ENCODE measurements at places on chromosomes 16 and 17.

- DNase-seq, result no peak
Measured at GRCh38 chr16:15773968-15774367, 82.9 kb downstream of the MYH11 start.

GRCh38 chr16:73083271-73083670 lies 35.3 kb upstream of the ZFHX3 start:
- DNase-seq, result no peak

DNA sequence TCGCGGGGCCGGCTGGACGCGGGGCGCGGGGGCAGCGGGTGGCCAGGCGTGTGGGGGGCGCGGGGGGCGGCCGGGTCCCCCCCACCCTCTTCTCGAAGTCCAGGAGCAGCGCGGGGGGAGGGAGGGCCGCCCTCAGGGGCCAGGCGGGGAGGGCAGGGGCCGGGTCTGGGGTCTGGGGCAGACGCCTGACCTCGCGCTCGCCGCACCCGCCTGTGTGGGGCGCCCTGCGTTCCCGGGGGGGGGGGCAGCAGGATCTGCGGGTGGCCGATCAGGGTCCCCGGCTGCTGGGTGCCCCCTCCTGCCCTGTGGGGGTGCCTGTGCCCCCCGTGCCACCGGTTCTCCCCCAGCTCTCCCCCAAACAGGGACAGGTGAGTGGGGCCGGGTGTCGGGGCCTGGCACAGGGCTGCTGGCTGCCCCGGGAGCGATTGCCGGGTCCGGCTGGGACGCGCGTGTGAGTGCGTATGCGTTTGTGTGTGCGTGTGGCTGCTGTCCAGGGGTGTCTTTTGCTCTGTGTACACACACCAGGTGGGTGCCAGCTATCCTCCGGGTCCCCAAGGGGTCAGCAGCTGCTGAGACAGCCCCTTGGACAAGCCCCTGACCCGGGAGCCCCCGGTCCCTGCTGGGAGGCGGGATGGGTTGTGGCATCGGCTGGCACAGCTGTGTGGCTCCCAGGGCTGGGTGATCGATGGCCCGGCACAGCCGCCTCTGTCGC lies 663 bp downstream of the PRR35 start:
- DNase-seq, result no peak

DNA sequence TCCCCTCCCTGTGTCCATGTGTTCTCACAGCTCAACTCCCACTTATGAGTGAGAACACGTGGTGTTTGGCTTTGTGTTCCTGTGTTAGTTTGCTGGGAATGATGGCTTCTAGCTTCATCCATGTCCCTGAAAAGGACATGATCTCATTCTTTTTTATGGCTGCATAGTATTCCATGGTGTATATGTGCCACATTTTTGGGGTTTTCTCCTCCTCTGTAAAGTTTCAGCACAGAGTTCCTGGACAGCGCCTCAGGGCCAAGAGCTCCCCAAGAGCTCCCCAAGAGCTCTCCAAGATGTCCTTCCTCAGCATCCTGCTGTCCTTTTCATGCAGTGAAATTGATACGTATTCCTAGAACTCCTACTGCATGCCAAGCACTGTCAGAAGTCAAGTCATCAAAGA lies 6.9 kb upstream of the ABAT start:
- DNase-seq, result no peak

DNA sequence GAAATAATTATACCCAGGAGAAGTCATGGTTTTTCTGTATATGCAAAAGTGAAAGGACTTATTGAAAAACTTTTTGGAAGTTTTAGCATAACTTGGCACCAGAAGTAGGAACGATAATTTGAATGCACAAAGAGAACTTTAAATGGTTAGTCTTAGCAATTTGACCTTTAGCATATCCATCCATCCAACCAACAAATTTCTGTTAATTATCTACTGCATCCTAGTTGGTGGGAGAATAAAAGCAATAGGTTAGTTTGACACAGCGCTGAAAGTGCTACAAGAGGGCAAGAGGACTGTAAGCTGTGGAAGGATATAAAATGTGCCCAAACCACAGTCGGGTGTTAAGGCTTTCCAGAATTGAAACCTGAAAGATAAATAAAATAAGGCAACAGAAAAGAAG lies 17.6 kb downstream of the SPAG9 start:
- no peak for DNase-seq

- no peak for DNase-seq
Measured at GRCh38 chr16:22123146-22123545, 30.8 kb downstream of the VWA3A start.

DNA sequence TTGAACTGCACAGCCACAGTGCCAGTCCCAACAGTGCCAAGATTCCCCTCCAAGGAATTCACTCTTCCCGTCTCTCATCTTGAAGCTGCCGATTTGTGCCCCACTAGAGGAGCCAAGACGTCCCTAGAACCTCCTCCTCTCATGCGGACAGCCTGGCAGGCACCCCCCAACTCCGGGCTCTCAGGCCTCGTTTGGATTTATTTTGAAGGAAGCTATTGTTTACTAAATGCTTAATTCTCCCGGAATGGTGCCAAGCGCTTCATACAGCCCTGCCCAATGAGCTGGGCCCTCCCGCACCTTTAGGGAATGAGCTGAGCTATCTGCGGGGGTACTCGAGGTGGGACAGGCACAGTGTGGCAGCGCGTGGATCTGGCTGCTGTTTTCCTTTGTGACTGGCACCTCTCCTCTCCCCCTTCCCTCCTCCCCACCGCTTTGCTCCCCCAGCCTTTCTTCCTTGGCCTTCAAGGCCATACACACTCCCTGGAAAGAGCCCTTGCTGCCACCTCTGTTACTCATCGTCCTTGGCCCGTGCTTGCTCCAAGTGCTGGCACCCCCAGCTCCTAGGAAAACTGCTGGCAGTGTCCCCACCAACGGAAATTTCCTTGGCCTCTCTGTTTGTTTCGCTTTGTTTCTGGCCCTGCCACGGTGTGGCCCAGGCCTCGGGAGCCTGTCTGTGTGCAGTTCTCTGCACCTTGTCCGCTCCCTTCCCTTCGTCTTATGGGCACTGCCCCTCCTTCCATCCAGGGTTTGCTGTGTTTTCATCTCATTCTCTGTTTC lies 49.9 kb upstream of the CDR2 start:
- DNase-seq, result no peak

GRCh38 chr16:47258874-47259461 lies 115.2 kb upstream of the NETO2 start:
- peak; percentile 11 for DNase-seq

- DNase-seq, result no peak
Measured at GRCh38 chr17:41553176-41553575, 18.7 kb downstream of the KRT9 start.

DNA sequence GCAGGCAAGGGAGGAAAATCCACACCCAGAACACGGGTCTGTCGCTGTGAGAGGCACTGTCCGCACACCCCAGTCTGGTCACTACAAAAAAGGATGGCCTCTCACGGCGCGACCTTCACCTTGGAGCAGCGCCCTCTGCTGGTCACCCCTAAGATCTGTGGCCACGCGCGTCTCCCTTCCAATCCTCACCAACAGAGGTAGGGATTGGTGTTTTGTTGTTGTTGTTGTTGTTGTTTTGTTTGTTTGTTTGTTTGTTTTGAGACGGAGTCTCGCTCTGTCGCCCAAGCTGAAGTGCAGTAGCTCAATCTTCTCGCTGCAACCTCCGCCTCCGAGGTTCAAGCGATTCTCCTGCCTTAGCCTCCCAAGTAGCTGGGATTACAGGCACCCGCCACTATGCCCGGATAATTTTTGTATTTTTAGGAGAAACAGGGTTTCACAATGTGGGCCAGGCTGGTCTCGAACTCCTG lies 15.0 kb upstream of the C17orf58 start:
- peak; percentile 52 for DNase-seq

- no peak for DNase-seq
Measured at GRCh38 chr16:63745456-63745855, 1376.4 kb downstream of the CDH11 start.

DNA sequence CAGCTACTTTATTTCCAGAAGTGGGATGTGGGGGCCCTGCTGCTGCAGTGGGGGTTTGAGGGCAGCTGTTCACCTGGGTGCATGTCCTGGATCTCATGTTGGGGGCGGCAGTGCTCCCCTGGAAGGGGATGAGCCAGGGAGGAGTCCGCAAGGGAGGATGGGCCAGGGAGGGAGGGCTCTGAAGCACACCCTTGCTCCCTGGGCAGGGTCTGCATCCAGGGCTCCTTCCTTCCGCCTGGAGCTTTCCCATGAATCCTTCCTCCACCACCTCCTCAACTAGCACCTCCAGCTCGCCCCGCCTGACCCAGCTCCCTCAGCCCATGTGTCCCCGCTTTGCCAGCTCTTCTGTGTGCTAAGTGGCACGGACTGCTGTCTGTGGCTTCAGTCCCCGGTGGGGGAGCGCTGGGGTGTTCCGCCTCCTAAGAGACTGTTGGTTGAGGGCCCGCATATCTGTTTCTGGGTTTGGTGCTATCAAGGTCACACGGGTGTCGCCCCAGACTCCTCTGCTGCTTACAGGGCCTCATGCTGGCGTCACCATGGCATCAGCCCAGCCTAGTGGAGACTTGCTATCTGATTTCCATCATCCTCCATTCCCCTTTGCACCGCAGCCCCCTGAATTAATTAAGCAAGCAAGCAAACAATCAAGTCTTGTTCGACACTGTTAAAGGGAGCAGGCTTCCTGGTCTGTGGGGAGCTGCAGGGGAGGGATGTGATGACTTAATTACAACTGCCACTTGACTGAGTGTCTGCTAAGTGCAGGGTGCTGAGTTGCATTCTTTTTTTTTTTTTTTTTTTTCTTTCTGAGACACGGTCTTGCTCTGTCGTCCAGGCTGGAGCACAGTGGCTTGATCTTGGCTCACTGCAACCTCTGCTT lies 71.8 kb downstream of the PRKCA start:
- DNase-seq, result peak; percentile 34

- peak; percentile 17 for DNase-seq
Measured at GRCh38 chr16:1379304-1380076, 27.8 kb downstream of the GNPTG start.

DNA sequence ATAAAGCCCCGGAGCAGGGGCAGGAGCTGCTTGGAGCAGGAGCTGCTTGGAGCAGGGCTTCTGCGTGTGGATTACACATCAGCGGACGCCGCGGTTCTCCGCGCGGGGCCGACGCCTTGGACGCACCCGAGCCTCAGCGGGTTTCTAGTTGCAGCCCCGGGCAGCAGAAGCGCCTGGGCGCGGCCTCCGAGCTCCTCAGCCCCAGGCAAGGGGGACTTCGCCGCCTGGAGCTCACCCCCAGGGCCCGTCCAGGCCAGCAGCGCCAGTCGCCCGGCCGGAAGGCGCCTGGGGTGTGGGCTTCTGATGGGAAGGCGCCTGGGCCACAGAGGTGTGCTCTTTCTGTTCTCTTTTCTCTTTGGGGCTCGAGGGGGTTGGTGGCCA lies 6.3 kb downstream of the FOXF1 start:
- no peak for DNase-seq

GRCh38 chr16:12675852-12676251 lies 127.8 kb downstream of the CPPED1 start:
- DNase-seq, result no peak

- DNase-seq, result no peak
Measured at GRCh38 chr16:77323695-77324094, 111.1 kb downstream of the ADAMTS18 start.

DNA sequence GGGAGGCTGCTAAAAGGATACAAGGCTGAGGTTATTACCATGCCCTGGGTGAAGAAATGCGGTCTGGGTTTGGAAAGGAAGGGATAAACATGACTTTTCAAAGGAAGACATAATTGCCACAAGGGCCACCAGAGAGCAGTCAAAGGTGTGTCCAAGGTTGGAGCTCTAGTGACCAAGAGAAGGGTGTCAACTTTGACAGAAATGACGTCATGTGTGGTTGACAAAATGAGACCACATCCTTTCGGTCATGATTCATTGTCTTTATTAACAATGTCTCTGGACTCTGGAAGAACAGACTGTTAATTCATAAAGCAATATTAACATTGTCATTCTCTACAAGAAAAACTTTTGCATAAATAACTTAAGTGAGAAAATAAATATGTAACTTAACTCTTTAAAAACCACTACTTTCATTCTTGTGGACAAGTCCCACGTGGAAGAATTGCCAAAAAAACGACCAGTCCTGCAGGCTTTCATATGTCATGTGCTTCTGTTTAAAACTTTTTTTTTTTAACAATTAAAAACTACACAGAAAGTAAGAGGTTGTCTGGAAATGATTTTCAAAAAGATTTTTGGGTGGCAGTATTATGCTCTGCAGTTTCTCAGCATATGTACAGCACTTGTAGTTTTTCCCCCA lies 5.0 kb downstream of the SOST start:
- DNase-seq, result peak; percentile 26

DNA sequence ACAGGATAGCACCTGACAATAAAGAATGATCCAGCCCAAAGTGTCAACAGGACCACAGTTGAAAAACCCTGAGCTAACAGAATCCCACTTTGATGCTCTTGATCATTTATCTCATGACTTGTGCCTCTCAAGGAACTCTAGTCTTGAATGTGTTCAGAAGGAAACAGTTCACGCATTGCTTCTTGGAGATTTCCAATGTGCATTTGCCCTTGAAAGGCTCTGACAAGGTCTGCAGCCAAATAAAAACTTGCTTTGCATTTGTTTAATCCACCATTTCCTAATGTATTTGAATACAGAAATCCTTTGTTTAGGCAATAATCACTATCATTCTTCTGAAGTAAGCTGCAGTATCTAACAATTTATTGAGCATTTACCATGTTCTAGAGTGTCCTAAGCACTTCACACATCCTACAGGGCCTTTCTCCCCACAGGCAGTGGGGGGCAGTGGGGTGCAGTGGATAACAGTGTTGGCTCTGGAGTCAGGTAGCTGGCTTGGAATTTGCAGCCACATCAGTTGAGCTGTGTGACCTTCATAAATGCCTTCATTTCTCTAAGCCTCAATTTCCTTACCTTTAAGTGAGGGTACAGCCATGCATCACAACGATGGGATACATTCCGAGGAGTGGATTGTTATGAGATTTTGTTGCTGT lies 239.7 kb downstream of the XYLT1 start:
- no peak for DNase-seq

GRCh38 chr16:74923766-74924460 lies 61.0 kb downstream of the WDR59 start:
- no peak for DNase-seq

- no peak for DNase-seq
Measured at GRCh38 chr17:67244431-67245072, 444 bp downstream of the HELZ start.

GRCh38 chr17:77449373-77449907 lies 308.7 kb downstream of the SEC14L1 start:
- no peak for DNase-seq

DNA sequence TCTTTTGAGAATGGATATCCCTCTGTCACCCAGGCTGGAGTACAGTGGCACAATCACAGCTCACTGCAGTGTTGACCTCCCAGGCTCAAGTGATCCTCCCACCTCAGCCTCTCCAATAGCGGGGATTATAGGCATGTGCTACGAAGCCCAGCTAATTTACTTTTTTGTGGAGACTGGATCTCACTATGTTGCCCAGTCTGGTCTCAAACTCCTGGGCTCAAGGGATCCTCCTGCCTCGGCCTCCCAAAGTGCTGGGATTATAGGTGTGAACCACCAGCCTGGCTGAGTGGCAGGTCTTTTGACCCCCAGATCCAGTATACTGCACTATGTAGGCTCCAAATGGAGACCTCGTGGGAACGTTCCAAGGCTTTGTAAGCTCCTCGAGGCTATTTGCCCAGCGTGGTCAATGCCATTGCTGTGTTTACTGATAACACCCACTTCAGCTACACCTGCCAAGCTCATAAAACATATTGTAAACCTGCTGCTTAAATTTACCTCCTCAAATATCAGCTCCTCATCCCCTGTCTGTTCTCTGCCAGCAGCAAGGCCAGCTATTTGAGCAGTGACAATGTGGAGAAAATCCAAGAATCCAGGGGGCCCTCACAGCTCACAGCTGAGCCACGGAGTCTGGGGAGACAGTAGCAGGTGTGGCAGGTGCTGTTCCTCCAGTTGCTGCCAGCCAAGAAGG lies 16.2 kb upstream of the KIFC3 start:
- no peak for DNase-seq

Measured in CD4-positive, alpha-beta T cell treated with Interleukin-4 for 4 hours (primary cell).